ENCODE measurements at places on chromosomes 7 and 10.

DNA sequence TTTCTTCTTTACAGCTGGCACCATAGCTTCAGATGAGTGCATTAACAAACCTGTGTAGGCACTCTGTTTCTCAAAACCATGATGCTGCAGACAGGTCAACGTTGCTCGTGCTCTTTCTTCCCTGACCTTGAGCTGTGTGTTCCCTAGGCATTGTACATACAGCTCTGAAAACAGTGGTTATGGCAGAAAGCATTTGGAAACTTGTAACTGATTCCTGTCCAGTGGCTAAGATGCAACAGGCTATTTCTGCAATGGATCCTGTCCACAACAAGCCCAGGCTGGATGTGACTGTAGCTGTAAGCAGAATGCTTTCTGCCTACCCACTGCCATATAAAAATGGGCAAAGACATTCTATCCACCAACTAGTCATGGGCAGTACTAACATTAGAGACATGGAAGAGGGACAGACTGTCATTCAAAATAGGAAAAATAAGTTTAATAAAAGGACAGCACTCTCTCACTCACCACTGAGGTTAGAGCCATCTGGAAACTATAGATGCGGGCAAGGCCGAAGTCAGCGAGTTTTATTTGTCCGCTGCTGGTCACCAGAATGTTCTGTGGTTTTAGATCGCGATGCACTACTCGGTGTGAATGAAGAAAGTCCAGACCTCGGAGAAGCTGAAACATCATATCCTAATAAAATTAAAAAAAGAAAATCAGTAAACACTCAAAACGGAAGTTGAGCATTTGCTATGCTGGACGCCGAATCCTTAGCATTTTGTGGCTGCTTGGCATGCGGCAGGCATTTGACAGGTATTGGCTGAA, 111.0 kb downstream of the CDK6 start:
- DNase-seq: no peak

GRCh38 chr10:525565-526315, 163.7 kb downstream of the DIP2C start:
- no peak for DNase-seq

GRCh38 chr7:87926581-87927461, 7.2 kb upstream of the ADAM22 start:
- peak; percentile 60 for DNase-seq

- no peak for DNase-seq
These were observed 1094.0 kb upstream of the LRRN3 start for GRCh38 chr7:109996927-109997326.

GRCh38 chr7:55140941-55141278, 122.1 kb downstream of the EGFR start:
- DNase-seq: no peak

Measured in renal cortical epithelial cell (primary cell).